OCI-LY7 (cell line): ENCODE measurements at places on chromosomes 7 and 10. TPM values are rescaled to one million over a fixed set of nuclear protein-coding genes. Genes with fewer than 3 reads are reported as not detected.
A peak's percentile ranks its signal among the peaks of the same experiment; 100 is the strongest.

DNA sequence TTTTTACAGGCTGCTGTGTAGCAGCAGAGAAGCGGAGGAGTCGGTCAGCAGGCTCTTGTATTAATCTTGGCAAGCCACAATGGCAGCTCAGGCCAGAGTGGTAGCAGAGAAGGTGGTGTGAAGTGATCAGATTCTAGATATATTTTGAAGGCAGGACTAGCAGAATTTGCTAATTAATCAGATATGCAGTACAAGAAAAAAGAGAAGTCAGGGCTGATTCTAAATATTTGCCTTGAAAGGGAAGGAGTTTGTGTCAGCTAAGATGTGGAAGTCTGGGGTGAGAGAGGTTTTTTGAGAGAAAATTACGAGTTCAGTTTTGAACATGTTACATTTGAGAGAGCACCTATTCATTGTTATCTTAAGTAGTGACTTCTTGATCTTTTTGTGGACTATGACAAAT, 176.3 kb downstream of the WNT2 start:
- DNase-seq, result no peak

DNA sequence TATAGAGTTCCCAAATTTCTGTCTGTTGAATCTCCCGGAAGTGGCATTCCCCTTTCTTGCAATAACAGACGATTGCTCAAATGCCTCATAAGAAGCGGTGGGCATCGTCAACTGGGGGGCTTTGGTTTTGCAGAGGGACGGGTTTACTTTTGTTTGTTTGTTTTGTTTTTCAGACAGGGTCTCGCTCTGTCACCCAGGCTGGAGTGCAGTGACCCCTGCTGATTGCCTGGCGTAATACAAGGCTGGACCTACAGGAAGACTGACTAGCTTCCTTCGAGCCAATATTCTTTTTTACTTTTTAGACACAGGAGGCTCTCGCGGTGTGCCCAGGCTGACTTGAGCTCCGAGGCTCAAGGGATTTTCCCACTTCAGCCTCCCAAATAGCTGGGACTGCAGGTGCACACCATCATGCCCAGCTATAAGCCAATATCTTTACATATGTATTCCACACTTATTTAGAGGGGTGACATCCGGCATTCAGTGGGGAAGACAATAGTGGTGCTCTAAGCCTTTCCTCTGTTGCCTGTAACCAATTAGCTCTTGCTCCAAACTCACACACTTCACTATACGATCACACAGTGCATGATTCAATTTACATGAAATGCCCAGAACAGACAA, 58.1 kb downstream of the FHIP2A start:
- DNase-seq, result peak; percentile 45

REEP3 gene
- total RNA-seq, result 7.5 and 11.0 TPM in 2 replicates

LRRC17 gene
- not detected in 2 replicates for total RNA-seq

VSTM4 gene
- not detected in 2 replicates for total RNA-seq

- peak; percentile 35 for DNase-seq
Observed at GRCh38 chr7:128933180-128933891, 4.4 kb upstream of the IRF5 start.

- no peak for DNase-seq
Observed at GRCh38 chr10:86439544-86439943, 72.9 kb upstream of the GRID1 start.

DNA sequence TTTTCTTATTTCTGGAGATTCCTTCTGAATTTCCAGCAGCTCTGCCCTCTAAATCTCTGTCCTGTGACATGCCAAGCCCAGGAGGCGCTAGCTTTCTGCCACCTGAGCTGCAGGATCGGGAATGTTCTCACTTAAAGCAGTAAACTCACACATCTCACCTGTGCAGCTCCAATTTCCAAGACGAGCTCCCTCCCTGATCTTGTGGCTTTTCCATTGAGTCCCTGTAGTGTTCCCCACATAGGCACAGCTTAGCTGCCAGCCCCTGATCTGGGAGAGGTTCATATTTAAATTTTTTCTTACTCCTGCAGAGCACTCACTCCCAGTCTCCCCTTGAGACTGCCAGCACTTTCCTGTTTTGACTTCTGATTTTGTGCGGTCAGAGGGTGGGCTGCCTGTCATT, 479.3 kb downstream of the GLRX3 start:
- DNase-seq, result no peak

LIPK gene
- total RNA-seq, result not detected in 2 replicates

- DNase-seq, result no peak
Observed at GRCh38 chr7:149806726-149807125, 31.4 kb upstream of the ZNF862 start.

GRCh38 chr10:44660271-44660670, 250.9 kb upstream of the TMEM72 start:
- DNase-seq, result no peak

ZNF25 gene
- total RNA-seq, result 3.2 and 3.8 TPM in 2 replicates

- DNase-seq, result no peak
Observed at GRCh38 chr10:69151984-69152383, 28.0 kb downstream of the VPS26A start.

DNA sequence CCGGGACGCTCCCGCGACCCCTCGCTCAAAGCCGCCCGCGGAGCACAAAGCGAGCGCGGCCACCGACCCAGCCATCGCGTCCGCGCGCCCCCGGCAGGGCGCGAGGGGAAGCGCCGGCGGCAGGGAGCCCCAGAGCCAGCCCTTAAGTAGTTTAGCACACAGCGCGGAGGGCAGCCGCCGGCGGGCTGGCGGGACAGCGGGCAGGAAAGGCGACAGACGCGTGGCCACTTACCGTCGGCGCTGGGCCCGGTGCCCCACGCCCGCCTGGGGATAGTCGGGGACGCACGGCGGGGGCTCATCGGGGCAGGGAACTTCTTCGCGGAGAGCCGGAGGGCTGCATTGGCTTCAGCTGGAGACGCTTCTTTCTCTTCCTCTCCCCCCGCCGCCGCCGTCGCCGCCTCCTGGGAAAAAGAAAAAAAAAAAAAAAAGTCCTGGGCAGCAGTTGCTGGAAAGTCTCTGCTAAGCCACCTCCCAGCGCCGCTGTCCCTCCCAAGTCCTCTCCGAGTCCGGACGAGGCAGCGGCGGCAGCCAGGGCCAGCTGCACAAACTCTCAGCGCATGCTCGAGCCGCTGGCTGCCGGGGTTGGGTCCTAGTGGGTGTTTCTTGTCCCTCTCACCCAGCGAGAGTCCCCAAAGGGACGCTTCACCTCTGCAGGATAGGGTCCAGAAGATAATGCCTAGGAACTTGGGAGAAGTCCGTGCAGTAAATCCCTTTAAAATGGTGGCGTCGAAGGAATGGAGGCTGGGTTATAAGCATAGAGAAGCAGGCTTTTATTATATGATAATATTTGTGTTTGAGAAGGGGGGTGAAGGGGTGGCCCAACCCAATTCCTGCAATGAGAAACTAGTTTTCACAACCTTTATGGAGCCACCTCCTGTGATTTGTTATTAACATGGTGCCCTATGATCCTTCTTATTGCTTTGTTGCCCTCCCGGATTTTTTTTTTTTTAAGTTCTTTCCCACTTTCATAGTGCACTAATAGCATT, at the start of gene TSPAN12:
Gene TSPAN12, minus strand, starts transcription at position 557 of the 986 bp plus-strand sequence. CDS start 1,381 bp downstream, outside the sequence.
- DNase-seq, result no peak

TMEM176A gene
- total RNA-seq, result not detected in 2 replicates

DNA sequence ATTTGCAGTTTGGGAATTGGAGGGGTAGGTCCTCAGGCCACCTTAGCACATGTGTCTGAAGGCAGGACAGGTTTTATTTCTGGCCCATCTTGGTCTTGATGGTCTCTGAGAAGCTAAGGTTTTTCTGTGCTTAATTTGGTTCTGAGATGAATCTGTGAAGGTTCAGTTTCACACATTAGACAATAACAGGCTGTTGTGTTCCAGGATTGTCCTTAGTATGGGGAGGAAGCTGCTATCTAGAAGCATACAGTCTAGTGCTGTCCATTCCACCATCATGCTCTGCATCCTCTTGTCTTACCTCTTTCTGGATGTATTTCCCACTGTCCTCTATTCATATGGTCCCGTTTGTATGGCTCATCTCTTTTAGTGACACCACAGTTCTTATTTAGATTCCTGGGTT, 7.1 kb downstream of the UBE2D1 start:
- DNase-seq, result no peak

- DNase-seq, result no peak
Observed at GRCh38 chr10:19970717-19971116, 154.5 kb downstream of the PLXDC2 start.

FERD3L gene
- total RNA-seq, result not detected in 2 replicates

DNA sequence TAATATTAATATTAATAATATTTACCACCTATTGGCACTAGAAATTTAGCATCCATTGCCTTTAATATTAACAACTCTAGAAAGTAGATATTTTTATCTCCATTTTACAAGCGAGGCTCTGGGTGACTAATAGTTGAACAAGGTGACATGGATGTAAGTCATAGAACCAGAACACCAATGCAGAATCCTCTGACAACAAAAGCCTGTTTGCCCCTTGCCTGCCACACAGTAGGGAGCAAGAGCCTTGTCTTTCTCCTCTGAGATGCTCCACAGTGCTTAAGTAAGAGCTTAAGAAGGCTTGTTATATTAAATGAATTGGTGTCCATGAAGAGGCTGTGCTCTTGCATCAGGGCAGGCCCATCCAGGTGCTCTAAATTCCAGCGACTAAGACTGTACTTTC, 51.2 kb upstream of the LBX1 start:
- DNase-seq, result no peak

AKR1B15 gene
- not detected in 2 replicates for total RNA-seq

ITGB8 gene
- total RNA-seq, result not detected in 2 replicates

DNA sequence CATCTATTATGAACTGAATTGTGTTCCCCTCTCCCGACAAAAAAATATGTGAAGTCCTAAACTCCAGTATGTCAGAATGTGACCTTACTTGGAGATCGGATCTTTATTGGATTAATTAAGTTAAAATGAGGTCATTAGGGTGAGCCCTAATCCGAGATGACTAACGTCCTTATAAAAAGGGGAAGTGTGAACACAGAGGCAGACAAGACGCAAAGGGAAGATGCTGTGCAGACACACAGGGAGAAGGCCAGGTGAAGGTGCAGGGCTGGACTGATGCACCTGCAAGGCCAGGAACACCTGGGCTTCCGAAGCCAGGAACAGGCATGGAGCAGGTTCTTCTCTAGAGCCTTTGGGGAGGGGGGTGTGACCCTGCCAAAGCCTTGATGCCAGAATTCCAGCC, 187.8 kb downstream of the PARD3 start:
- DNase-seq, result no peak

DNA sequence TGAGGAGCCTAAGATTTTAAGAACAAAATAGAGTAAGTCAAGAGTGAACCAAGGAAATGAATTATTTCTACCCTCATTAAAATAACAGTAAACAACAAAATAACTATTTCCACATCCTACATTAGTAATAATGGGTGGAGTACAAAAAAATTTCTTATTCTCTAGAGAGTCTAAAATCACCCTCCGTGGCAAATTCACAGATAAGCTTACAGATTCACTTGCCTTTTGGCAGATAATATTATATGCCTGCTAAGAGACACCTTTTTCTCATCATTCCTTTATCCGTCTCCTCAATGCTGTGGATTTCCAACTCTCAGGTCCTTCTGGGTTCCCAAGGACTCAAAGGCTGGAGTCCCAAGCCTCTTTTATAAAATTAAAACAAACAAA, 2.2 kb upstream of the EPC1 start:
- no peak for DNase-seq

DNA sequence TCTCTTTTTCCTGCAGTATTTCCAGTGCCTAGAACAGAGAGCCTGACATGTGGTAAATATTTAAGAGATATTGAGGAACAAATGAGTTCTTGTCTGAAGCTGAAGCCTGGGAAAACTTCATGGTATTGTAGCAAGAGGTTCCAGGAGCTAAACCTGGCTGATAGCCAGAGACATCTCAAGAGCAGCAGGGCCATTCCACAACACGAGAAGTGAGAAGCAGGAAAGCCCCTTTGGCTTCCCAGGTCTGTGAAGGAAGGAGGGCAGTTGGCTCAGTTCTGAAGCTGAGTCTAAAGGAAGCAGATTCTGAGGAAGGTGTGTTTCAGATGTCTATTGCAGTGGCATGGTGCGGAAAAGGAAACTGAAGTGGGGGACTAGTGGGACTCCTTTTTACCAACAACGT, 63.8 kb upstream of the FAM204A start:
- DNase-seq, result no peak

NDUFB2 gene
- total RNA-seq, result 87.3 and 114 TPM in 2 replicates

DNA sequence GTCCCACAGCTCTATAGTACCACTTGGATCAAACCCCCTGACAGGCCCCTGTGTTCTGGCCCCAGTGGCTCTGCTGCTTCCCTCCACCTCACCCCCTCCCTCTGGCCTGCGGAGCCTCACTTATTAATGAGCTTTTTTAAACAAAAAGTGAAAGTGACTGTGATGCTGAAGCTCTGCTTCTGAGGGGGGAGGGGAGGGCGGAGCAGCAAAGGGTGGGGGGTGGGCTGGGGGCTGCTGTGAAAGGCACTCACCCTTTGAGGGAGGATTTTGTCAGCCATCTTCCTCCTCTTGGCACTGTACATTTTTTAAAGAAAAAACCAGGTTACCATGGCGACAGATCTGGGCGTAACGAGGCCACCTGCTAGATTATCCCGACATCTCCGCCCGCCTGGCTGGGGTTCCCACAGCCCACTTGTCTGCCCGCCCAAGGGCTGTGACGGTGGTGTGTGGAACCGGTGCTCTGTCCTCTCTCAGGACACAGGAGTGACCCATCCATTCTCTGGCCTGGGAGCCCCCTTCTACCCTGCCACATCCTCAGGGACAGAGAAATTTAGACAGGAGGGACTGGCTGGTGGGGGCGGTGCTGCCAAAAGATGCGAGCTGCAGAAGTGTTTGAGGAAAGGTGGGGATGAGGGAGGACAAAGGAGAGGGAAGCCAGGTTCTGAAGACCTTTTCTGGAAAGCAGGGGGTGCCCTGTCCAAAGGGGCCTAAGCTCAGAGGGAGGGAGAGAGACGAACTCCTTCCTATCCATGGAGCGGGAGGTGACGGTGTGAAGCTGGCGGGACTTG, 4.9 kb downstream of the SMARCD3 start:
- peak; percentile 71 for DNase-seq

PCDH15 gene
- not detected in 2 replicates for total RNA-seq

ABCB1 gene
- total RNA-seq, result not detected in 2 replicates

DNA sequence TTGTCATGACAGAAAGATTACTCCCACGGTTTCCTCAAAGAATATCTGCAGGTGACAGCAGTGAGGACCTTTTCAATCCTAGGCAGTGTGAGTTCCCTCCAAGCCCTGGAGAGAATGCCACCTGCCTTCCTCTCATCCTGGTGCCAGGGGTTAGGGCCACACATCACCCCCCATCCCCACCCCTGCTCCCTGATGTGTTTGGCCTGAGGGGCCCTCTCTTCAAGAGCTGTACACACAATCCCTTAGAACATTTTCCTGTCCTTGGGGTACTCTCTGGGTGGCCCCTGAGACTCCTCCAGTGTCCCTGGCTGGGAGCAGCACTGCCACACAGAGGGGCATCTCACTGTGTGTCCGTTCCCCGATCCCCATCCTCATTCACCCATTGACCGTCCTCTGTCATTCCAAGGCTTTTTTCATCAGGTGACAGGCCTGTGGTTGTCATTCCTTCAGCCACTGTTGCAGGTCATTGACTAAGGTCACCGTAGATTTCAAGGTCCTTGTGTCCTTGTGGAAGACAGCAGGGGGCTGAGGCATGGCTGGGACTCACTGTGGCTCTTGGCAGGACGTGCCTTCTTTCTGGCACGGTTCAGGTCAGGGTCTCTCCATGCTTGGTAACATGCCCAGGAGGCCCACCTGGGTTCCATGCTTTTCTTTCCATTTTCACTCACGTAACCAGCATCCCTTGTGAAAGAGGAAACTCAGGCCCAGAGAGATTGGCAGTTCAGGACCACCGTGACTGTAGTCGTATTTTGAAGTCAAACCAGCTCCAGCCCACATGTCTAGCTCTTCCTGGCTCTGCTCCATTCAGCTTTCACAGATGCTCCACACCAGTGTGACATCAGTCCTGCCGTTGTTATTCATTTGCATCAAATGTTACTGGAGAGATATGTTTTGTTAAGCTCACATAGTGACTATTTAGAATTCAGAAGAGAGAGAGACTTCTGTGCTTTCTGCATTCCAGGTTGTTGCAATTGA, 26.8 kb upstream of the BTBD16 start:
- DNase-seq, result no peak

CCNJ gene
- 13.3 and 14.5 TPM in 2 replicates for total RNA-seq

NUTM2B gene
- 0.91 and 1.4 TPM in 2 replicates for total RNA-seq
